Muscle of arm (tissue), 14 donors: ENCODE measurements at places on chromosomes 7 and 10.
A peak's percentile ranks its signal among the peaks of the same experiment; 100 is the strongest.

DNA sequence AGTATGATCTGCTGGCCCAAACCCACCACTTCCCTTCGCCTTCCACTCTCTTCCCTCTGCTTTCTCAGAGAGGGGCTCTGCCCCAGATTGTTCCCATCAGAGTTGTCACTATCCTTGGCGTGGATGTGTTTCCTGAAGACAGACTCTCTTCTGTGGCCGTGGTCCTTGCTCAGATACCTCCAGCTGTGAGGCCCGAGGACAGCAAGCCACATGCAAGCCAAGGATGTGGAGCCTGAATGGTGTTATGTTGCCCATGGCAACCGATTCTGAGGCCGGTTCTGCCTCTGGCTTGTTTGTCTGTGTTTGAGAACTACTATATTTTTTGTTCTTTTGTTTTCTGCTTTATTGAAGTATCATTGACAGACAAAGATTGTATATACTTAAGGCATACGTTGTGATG lies 247.4 kb upstream of the PODXL start:
- no peak for DNase-seq

GRCh38 chr10:124870854-124871425 lies 69.3 kb downstream of the ABRAXAS2 start:
- no peak for DNase-seq

DNA sequence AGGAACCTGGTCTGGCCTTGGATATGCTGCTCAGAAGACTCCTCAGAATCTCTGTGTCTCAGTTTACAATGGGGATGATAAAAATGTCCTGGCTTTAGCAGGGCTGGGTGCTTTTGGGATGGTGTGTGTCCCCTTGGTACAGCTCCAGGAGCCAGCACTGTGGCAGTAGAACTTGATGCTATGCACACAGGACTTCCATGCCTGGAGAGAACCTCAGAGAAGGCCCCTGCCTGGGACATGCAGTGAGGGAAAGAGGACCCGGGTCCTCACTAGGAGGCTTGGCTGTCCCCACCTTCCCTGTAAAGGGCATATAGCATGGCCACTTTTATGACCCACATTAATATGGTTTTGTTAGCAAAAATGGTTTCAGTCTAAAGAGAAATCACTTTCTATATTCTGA lies 100.5 kb downstream of the GLRX3 start:
- DNase-seq, result no peak

GRCh38 chr7:34844936-34845665 lies 187.1 kb downstream of the NPSR1 start:
- no peak for DNase-seq

- DNase-seq, result no peak
Measured at GRCh38 chr10:13939391-13939790, 352.6 kb downstream of the PRPF18 start.

- DNase-seq, result no peak
Measured at GRCh38 chr7:68041554-68041953, 1044.9 kb downstream of the TYW1 start.

DNA sequence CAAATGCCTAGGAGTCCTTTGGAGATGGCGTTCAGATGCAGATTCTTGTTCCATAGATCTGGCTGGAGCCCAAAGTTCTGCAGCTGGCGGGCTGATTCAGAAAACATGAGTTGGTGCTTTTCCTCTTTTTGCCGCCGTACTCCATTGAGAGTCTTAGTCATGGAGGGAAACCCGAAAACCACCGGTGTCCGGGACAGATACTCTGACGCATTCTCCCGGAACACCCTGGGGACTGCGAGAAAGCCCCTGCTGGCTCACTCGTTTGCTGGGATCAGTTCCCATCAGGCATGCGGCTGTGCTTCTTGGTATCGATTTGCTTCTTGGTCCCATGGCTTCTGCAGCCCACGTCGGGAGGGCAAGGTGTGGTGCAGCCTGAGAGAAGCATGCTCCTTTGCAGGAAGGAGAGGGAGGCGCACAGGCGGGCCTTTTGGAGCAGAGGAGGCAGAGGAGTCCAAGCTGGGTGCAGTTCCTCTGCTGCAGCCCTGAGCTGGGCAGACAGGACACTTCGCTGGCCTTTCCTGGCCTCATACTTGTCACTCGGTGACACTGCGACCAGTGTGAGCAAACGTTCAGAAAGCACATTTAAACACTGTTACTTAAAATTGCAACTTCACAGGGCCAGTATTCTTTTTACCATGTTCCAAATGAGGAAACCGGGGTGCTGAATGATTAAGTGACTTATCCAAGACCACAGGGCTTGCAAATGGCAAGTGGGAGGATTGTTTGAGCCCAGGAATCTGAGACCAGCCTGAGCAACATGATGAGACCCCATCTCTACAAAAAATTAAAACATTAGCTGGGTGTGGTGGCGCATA lies 30.6 kb upstream of the PFKFB3 start:
- no peak for DNase-seq

DNA sequence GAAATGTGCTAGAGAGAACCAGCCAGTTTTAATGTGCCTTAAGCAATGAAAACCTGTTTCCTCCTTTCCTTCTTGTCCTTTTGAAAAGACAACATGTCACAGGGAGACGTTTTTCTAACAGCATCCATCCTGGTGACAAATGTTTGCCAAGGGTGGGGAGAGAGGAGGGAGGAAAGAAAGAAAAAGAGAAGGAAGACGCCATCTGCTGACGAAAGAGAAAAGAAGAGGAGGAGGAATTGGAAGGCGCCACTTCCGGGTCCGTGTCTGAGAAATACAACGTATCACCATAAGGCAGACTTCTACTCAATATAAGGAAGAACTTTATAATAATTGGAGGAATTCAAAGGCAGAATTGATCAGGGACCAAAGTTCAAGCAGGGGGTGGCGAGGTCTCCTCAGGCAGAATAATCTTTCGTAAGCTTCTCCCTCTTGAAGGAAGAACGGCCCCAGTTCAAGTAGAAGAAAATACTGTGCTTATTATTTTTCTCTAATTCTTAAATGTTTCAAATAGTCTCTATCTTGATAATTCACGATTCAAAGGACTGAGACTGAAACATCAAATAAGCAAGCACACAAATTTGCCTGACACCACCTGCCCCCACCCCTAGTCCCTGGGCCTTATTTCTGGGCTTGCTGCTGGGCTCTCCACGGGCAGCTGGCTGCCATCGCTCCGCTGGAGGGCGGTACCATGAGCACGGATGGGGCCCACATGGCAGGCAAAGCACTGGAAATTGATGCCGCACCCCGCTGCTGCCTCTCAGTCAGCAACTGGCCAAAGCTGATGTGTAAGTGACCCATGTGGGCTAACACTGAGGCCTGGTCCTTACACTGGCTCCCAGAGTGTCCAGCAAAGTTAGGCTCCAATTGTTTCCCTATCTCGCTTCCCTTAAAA lies 273.7 kb upstream of the KLF14 start:
- DNase-seq, result peak; percentile 82

DNA sequence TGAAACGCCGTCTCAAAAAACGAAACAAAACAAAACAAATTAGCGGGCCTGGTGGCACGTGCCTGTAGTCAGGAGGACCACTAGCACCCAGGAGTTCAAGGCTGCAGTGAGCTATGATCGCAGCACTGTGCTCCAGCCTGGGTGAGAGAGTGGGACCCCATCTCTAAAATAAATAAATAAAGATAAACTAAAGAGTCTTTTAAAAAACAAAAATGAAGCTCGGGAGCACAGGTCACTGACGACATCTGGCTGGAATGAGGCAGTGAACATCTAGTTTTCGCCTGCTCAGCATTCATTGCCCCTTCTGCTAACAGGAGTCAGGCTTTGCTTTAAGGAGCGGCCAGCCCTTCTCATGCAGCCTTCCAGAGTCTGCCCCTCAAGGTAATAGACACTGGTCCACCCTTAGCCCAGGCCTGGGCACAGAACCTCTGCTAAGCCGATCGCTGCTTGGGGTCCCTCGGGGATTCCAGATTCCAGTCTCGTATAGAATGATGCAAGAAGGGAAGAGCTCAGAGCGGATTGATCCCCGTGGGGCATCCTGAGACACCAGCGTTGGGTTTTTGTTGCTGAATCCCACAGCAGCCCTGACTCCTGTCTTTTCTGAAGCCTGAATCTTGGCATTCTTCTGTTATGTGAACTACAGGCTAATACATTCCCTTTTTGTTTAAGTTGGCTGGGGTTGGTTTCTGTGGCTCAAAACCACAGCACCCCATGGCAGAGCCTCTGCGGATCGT lies 14.2 kb upstream of the FOXK1 start:
- no peak for DNase-seq

GRCh38 chr10:124346831-124347230 lies 71.9 kb downstream of the OAT start:
- no peak for DNase-seq
